ENCODE measurements at places on chromosomes 5 and 9.

DNA sequence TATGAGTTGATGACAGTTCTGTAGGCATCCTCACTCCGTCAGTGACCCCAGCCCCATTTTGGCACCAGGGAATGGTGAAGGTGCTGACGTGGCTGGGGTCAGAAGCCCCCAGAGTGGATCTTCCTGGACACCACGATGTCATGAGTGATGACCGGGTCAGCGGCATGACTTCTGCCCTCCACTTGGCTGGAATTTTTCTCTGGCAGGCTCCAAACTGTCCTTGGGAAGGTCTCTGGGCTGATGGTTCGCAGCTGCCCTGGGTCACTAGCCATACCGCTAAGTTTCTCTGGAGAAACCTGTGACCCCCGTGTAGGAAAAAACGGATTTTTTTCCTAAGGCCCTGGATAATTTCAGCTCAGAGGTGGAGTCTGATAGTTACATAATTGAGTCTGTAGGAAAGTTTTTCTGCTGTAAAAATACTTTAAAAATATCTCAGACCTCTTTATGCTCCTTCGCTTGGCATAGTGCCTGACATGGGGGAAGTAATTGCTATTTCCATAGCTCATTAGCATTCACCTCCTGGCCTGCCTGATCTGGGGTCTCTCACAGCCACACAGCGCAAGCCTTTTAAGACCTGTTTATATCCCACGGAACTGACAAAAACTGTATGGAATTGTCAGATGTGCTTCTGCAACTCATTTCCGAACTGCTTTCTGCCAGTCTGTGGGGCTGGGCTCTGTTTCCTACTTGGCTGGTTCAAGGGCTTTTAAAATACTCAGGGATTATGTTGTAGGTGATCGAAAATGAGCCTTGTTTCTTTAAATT, 69.2 kb downstream of the ANGPTL2 start:
- no peaks in the 10 kb centered on the region for H3K36me3 ChIP-seq
- peaks cover 17% of the 10 kb centered on the region for H3K4me1 ChIP-seq
- H3K4me3 ChIP-seq = no peak overlapping the region

GRCh38 chr9:126383406-126384046, 56.9 kb downstream of the MVB12B start:
- no peak overlapping the region for H3K27ac ChIP-seq
- no peaks in the 10 kb centered on the region for H3K4me1 ChIP-seq
- no peaks in the 10 kb centered on the region for H3K36me3 ChIP-seq
- no peak overlapping the region for H3K4me3 ChIP-seq
- H3K27me3 ChIP-seq = peaks cover 39% of the 10 kb centered on the region
- DNase-seq = no peak

DNA sequence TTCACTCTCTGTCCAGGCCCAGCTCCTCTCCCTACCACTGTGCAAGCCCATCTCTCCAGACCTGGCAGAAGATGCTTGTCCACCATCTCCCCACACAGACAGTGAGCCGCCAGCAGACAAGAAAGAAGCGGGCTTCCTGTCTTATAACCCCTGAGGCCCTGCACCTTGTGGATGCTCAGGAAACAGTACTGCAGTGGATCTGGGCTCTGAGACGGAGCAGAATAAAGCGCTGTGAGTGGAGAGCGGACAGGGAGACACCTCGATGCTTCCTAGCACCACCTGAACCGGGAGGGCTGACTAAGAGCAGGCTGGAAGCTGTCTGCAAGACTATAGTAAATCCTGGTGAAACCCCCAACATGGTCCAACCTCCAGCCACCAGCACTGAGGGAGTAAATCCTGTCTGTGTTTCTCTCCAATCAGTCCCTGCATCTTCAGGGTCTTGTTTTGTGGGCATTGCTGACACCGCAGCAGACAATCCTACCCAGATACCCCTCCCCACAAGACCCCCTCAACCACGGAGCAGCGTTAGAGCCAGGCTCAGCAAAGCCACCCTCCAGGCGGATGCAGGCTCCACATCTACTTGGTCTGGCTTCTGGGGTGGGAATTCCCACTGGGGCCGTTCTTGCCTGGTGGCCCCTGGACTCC, 18.7 kb downstream of the ORM2 start:
- H3K27me3 ChIP-seq = no peaks in the 10 kb centered on the region
- no peak for DNase-seq
- H3K4me1 ChIP-seq = peaks cover 44% of the 10 kb centered on the region
- H3K27ac ChIP-seq = peak overlapping the region; percentile 93
- no peak overlapping the region for H3K4me3 ChIP-seq

GRCh38 chr9:110579862-110580219, 300 bp upstream of the SVEP1 start:
- DNase-seq = no peak
- no peak overlapping the region for H3K4me3 ChIP-seq
- peaks cover 4% of the 10 kb centered on the region for H3K4me1 ChIP-seq
- H3K36me3 ChIP-seq = no peaks in the 10 kb centered on the region

DNA sequence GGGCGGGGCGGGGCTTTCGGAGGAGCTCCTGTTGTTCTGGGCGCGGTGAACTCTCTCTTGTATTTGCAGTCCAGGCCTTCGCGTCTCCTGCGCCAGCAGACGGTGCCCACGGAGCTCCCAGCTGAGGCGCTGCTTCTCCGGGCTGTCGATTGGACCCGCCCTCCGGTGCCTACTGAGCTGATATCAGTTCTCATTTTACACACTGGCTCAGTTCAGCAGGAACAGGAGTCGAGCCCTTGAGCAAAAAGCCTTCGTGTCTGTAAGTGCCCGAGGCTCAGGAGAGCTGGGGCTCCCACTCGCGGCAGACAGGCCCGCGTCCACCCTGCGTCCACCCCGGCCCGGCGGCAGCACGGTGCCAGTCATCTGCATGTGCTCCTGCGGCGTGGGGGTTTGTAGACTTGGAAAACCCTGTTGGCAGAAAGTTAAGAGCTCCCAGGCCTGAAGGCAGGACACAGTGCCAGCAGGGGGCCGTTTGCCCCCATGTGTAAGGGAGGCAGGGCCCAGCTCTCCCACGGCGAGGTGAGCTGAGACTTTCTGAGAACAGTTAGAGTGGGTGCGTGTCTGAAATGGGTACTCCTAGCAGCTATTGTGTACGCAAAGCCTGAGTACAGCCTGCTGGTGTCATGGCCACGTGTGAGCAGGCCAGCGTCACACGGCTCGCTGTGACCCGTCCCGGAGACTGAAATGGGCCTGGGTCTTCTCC, 231.5 kb downstream of the FANCC start:
- H3K36me3 ChIP-seq = peaks cover 13% of the 10 kb centered on the region
- DNase-seq = no peak
- no peak overlapping the region for H3K4me3 ChIP-seq
- H3K27me3 ChIP-seq = no peaks in the 10 kb centered on the region

All from activated T-helper 2 cell treated with anti-CD3 and anti-CD28 coated beads, Interferon-gamma antibody, Interleukin-2, Interleukin-4, amounts not matched to agents 10 μg/mL and 5 μg/mL and 100 μg/mL, durations not matched to agents 14 hours and 24 hours and 36 hours (primary cell).